H4 (cell line): ENCODE measurements at places on chromosomes 1 and 21. TPM values are rescaled to one million over a fixed set of nuclear protein-coding genes. Genes with fewer than 3 reads are reported as not detected.
A peak's percentile ranks its signal among the peaks of the same experiment; 100 is the strongest.

- no peak for DNase-seq
Measured at GRCh38 chr21:42590431-42591131, 62.8 kb upstream of the PDE9A start.

DNA sequence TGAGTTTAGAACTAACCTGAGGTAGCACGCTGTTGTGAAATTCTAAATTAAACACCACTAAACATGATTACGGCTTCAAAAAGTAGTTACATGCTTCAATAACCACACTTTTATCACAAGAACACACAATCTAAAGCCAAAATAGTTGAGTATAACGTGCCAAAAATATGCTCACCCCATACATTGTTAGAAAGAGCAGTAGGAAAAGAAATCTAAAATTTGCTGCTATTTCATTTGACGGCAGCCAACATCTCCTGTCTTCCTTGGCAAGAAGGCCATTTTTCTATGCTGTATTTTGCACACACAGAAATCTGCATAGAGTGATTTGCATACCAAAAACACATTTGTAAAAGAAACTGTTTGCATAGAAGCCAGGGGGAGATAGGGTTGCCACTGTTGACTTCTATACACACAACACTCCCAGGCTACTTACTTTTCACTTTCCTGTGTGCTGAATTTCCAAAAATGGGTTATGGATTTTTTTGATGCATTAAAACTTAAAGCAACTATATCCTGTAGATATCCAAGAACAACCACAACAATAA lies 42.9 kb upstream of the DMRTB1 start:
- no peak for DNase-seq

- peak; percentile 28 for DNase-seq
Measured at GRCh38 chr1:182460550-182460951, 10.6 kb downstream of the RGSL1 start.

DNA sequence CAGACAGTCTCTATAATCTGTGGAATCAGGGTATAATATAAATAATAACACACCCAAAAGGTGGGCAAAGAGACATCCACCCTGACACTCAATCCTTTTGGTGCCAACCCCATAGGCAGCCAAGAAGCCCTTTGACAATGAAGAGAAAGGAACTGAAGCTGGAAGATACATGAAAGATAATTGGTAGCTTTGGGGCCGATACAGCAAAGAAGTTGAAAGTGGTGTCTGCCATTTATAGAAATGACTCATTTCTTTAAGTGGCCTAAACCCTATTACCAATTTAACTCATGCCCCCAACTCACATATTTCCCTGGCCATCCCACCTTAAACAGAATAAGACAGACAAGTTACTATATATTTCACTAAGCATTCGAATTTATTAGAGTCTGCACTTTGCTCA lies 167.0 kb downstream of the ZC3H11B start:
- DNase-seq = no peak

- no peak for DNase-seq
Measured at GRCh38 chr1:20321573-20321972, 30.9 kb downstream of the VWA5B1 start.

GRCh38 chr1:158035976-158036583 lies 42.6 kb downstream of the KIRREL1 start:
- DNase-seq = peak; percentile 39

DNA sequence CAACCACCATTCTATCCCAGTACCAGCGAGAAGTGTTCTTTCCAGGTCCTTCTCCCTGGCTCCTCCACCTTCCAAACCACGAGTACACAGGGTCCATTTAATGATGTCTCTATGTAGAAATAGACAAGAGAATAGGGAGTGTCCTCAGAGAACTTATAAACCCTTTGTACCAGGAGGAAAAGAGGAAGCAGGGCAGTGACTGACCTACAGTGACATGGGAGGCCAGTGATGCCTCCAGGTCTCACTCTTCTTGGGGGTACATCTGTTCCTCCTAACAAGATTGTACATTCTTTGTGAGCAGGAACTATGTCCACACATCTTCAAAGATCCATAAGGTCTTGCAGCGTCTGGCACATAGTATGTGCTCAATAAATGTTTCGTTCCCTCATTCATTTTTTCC lies 18.7 kb upstream of the FMOD start:
- DNase-seq = no peak

DNA sequence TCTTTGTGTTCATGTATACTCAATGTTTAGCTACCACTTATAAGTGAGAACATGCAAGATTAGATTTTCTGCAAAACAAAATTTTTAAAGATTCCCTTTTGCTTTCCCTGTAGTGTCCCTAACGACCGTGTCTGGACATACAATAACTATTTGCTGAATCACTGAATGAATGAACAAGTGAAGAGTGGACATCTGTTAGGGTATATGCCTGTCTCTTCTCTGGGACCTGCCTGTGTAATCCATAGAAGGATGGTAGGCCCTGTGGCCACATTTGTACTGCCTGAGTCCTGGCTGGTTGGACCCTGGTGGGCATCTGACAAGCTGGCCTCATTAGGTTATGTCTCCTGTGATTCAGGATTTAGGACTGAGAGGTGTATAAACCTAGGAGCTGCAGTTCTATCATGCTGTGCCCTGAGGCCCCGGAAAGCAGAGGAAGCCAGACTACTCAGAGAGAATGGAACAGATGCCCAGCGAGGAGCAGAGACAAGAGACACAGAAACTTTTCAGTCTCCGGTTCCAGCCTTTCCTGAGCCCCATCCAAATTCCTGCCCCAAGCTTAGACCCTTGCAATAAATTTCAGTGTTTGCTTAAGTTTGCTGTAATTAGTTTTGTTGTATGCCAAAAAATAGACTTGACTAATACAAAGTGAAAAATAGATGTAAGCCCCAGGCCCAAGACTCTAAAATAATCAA lies 7.5 kb upstream of the NCF2 start:
- no peak for DNase-seq

DNA sequence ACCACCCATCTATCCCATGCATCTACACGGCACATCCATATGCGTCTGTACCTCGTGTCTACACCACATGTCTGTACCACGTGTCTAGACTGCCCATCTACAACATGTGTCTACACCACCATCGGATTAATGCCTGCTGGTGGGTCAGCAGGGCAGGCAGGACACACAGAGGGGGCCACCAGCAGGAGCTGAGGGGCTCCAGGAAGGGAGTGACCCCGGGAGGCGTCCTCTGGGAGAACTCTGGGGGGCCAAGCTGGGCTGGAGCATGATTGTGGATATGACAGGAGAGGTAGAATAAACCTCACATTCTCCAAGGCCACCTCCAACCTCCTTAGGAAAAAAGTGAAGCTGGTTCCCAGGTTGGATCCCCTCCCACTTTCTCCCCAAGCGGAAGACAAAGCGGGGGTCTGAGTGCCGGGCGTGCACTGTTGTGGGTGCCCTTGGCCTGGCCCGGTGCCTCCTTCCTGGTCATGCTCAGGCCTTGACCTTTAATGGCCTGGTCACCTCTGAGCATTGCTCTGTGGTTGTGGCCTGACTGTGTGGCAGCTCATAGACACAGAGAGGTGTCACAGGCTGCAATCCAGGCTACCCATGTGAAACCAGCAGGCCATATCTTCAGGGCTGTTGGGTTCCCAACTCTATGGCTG lies 881 bp upstream of the ACTRT2 start:
- no peak for DNase-seq

DNA sequence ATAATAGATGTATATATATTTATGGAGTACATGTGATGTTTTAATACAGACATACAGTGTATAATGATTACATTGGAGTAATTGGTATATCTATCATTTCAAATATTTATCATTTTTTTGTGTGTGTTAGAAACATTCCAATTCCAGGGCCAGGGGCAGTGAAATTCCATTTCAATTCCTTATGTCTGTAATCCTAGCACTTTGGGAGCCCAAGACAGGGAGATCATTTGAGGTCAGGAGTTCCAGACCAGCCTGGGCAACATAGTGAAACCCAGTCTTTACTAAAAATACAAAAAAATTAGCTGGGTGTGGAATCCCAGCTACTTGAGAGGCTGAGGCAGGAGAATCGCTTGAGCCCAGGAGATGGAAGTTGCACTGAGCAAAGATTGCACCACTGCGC lies 30.4 kb upstream of the PDC start:
- no peak for DNase-seq

DNA sequence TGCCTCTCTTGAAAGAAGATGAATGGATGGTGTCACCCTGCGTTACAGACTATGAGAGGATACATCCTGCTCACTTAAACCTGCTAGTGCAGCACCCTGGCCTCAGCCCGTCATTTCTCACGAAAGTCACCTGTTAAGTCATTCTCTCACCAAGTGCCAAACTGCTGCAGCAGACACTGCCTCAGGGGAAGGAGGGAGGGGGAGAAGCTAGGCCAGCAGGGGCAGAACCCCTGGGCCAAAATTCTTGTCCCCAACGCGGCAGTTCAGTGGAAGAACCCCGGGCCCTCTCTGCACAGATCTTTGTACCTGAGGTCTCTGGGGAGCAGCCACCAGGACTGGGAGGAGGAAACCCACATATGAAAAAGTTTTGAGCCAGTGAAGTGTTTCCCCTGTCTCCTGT lies 37.6 kb downstream of the SYT6 start:
- DNase-seq = no peak

The PLA2G5 gene
- total RNA-seq = not detected in 2 replicates

The GPR3 gene
- total RNA-seq = 0.23 and 1.1 TPM in 2 replicates

The OR10Z1 gene
- not detected in 2 replicates for total RNA-seq

The CRB1 gene
- total RNA-seq = not detected in 2 replicates
